ENCODE measurements at places on chromosomes 4 and X.

- DNase-seq = peak; percentile 27
Observed at GRCh38 chr4:138035781-138036258, 206.3 kb downstream of the SLC7A11 start.

- DNase-seq = no peak
Observed at GRCh38 chr4:109407027-109407737, 26.4 kb upstream of the SEC24B start.

DNA sequence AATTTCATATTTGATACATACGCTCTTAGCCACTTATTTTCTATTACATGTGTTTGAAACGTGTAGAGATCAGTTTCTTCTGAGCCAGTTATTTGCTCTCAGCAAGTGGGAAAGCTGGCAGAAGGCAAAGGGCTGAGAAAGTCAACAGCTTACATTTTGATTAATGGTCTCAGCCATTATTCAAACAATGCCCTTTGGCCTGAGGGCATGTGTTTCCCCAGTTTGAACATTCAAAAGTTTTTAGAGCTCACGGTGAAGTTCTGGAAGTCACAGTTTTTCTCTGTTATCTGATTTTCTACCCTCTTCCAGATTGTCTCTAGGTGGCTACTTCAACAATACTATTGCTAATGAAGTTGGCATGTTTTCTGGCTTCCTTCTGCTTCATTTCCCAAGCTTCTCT, 591.8 kb upstream of the CPEB2 start:
- DNase-seq = no peak

DNA sequence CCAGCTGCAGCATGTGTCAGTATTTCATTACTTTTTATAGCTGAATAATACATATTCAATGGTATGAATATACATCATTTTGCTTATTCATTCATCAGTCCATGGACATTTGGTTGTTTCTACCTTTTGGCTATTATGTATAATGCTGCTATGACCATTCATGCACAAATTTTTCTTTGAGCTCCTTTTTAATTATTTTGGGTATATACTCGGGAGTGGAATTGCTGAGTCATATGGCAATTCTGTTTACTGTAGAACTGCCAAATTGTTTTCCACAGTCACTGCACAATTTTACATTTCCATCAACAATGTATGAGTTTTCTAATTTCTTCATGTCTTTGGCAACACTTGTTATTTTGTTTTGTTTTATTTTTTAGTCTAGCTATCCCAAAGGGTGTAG, 405.9 kb upstream of the PITX2 start:
- no peak for DNase-seq

DNA sequence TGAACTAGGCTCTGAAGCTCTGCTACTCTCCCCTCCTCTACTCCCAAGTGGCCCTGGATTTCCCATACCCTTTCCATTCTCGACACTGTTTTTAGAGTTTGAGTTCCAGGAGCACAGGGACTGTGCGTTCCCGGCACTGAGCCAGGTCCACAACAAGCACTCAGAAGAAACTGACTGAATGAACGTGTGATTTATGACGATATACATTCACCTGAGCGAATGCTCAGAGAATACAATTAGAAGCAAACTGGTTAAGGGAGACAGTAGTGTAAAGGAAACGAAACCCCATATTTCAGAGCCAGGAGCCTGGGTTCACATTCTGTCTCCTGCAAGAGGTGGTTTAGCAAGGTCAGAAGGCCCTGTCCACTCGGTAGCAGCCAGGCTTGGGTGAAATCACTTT, 1.4 kb upstream of the KIAA0232 start:
- DNase-seq = no peak

DNA sequence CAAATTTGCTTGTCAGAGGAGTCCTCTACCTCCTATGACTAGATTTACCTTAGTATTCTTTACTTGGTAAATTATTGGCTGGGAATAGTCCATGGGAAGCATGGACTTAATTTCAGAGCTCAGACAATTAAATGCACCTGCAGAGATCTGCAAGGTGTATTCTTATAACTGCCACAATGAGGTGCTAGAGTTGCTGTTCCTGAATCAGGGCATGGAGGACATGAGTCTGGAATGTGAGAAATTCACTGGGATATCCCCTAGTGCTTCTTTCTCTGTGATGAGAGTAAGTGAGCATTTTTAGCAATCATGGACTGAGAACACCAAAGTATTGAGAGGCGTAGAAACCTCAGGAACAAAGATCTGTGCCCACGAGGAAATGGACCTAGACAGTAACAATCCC, 32.9 kb upstream of the GRID2 start:
- no peak for DNase-seq

- DNase-seq = no peak
Observed at GRCh38 chrX:142312591-142312990, 107.5 kb upstream of the MAGEC2 start.

DNA sequence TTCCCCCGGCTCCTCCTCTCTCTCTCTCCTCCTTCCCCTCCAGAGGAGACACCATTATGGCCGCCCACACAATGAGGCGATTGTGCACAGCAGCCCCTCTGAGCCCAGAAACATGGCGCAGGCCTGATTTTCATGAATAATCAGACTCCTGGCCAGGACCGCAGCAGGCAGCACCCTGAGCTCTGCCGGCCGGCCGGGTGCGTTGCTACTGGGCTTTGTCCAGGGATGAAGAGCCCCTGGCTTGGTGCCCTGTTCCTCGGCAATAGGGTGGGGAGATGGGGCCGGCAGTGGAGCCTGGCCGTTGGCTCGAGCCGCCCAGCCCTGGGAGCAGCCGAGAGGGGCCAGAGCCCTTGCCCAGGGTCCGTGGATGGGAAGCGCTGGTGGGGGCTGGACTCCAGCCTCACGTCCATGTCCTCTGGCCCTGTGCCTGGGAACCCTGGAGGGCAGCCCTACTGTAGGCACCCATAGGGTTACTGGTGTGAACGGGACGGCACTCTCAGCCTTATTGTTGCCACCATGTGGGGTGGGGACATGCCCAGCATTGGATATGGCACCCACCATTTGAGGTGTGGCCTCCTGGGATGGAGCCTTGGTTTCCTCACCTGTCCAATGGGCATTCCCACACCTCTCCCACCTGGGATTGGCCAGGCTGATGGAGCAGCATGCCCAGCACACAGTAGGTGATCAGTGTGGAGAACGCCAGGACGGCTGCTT, 103.0 kb downstream of the SORCS2 start:
- DNase-seq = peak; percentile 94

DNA sequence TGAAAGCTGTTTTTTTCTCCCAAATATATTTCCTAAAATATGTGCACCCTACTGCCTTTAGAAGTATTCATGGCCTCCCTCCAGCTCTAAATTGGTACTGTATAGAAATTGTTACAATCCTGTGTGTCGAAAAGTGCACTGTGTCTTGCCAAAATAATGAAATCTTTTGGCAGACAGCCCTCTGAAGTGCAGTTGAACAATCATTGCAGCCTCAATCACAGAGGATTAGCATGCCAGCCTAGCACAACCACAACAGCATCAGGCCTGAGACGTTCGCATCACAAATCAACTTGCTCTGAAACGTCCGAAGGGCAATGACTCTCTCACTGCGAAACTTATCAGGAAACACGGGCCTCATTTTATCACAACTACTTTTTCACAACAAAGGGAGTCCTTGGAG, 99.0 kb downstream of the ANOS1 start:
- no peak for DNase-seq

GRCh38 chr4:183287309-183287659, 32.8 kb downstream of the CLDN22 start:
- DNase-seq = no peak

- no peak for DNase-seq
Observed at GRCh38 chrX:129649268-129650182, 5.2 kb downstream of the APLN start.

GRCh38 chrX:16885628-16886027, 15.5 kb upstream of the RBBP7 start:
- no peak for DNase-seq

DNA sequence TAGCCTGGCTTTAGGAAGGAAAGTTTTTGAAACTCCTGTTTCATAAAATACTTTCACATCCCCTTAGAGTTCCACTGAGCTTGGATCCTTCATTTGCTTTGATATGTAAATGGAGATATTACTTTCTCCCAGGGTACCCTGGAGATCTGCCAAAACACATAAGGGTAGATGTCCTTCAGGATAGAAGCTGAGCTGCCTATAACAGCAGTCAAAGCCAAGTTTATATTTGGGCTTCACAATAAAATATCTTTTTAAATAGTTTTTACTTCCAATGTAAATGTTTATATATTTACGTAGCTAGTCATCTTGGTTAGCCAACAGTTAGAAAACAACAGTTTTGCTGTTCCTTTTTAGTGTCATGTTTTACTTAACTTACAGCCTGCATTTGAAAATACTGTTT, 742.3 kb upstream of the POU3F4 start:
- DNase-seq = no peak

DNA sequence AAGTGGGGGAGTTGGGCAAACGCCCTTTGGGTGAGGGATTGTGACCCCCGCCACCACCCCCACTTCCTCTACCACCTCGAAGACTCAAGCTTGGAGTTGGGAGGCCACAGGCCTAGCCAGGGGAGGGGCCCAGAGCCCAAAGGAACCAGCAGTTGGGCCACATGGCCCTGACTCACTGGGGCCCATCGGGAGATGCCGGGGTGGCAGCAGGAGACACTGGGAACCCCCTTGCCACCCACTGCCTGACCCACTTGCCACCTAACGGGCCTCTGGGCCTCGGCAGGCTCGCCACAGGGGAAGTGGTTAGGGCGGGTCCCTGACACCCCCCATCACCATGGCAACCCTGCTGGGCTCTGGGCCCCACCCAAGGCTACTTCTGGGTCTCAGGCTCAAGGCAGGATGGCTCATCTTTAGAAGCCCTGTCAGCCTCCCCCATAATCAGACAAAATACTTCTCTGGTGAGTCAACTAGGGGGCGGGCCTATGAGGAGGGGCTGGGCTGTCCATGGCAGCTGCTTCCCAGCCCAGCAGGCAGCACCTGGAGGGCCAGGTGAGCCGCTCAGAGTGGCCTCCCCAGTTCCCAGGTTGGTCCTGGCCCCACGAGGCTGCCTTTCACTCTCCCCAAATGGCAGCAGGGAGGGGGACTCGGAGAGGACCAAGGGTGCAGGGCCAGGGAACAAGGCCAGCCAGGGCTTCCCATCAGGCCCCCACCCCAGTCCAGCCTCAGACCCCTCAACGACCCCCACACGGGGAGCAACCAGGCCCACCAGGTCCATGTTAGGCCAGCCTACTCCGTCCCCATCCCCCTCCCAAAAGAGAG, 5.6 kb downstream of the FLNA start:
- no peak for DNase-seq

DNA sequence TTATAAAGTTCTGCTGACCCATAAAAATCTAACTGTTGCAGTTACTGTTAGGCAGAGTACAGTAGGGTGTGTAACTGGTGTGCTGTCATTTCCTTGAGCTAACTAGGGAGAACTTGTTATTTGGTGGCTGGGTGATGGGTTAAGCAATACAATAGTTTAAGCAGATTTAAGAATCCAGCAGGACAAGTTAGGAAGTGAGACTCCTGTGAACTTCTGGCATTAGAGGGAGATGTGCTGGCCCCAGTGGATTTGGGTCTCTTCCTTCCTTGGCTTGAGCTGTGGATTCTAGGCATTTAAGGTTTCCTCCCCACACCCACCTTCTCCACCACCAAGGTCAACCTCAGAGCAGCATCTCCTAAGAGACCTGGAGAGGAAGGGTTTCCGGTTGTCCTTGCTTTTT, 70.5 kb downstream of the CLCN5 start:
- DNase-seq = no peak

- DNase-seq = no peak
Observed at GRCh38 chr4:102783006-102783405, 22.2 kb upstream of the MANBA start.

DNA sequence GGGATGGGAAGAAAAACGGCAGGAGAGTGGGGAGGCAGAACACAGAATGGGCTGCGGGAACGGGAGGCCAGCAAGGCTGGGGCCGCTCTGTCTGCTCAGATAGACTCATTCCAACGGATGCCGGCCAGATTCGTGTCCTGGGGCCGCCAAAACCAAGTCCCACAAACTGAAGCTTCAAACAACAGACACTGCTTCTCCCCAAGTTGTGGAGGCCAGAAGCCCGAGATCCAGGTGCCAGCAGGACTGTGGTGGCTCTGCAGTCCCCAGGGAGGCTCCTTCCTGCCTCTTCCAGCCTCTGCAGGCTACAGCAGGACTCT, 100.6 kb downstream of the ADRA2C start:
- no peak for DNase-seq

GRCh38 chr4:6334203-6334887, 64.7 kb downstream of the WFS1 start:
- DNase-seq = no peak

DNA sequence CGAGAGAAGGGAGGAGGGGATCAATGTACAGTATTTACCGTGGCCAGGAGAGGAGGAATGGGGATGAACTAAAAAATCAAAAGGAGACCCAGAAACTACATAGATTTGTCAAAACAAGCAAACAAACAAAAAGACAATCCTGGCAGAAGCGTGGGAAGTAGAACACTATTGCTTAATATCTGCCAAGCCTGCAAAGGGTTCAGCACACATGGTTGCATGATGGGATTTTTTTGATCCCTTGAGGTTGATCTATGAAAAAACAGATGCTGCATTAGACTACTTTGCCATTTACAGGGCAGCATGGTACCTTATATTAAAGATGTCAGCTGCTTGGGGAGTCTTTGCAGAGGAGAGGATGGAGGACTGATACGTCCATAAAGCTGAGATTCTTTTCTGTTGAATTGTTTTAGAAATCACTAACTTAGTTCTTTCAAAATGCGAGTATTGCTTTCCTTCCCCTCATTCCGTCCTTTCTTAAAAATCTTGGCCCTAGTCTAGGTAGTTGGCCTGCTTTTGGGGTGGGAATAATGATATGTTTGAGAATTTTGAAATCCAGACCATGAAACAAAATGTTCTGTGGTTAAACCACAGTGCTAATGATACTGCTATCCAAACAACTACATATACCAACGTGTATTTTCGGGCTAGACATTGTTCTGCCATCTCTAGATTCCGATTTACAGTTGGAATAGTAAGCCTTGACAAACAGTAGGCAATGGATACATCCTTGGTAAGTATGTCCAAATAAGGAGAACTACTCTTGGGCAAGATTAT, 39.6 kb upstream of the TMEM150C start:
- no peak for DNase-seq

GRCh38 chrX:39873117-39873516, 224.6 kb downstream of the BCOR start:
- no peak for DNase-seq

- DNase-seq = no peak
Observed at GRCh38 chr4:101356928-101357327, 9.6 kb upstream of the PPP3CA start.

GRCh38 chr4:7600247-7600646, 165.5 kb upstream of the PSAPL1 start:
- no peak for DNase-seq

- DNase-seq = no peak
Observed at GRCh38 chr4:54677416-54677815, 19.7 kb downstream of the KIT start.

GRCh38 chr4:7587433-7588405, 153.0 kb upstream of the PSAPL1 start:
- DNase-seq = no peak

GRCh38 chr4:140724760-140725159, 31.4 kb downstream of the TBC1D9 start:
- no peak for DNase-seq

Measured in hippocampal formation (tissue), 2 donors.